ENCODE measurements at places on chromosomes 3 and 15.

DNA sequence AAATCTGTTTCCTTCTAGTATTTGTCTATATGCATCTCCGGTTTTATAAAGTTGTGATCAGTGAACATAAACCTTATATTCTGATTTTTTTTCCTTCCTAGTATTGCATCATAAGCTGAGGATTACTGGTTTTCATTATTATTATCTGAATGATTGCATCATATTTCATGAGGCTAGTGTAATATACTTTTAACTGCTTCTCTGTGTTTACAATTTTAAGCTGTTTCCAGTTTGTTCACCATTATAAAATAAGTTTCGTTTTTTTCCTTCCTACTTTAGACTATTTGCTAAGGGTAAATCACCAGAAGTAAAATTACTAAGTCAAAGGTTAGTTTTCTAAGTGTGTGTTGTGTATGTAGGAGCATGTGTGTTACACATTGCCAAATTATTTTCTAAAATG lies 20.2 kb downstream of the SEMA6D start:
- DNase-seq = no peak

DNA sequence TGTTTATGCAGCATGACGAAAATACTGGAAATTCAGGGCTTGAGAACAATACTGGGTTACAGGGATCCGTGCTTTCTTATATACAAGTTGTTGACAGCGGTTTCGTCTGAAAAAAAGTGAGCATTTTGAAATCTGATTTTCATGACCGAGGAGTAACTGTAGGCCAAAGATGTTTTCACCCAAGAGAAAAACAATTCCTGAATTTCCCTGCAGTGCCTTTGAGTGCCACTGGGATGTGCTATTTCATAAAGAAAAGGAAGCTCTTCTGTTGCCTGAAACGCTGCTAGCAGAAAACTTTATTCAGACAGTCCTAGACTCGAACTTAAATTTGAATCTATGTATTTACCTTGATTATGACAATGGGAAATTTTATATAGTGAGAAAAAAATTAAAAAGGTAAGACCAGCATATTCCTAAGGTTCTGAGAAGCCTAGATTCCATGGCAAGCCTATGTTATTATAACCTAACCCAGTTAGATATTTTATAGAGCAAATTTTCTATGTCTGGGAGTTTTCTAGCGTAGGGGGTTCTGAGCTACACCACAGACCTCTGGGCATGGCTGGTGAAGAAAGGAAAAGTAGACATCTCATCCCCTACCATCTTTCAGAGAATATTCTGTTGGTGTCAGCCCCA lies 30.2 kb downstream of the KCNAB1 start:
- peak; percentile 79 for DNase-seq

DNA sequence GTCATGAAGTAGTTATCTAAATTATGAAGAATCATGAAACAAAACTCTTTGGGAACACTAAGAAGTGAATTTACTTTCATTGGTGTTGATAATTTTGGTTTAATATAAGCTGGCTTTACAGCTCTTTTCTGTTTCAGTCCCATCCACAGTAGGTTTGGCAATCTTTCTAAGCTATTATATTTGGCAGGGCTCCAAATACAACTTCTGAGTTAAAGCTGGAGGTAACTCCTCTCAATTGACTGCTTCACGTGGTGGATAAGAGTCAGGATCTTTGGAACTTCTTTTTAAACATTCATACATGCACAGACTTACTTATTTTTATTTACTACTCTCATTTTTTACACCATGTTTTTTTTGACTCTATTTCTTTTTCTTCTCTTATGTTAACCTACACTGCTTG lies 106.5 kb upstream of the EPHA3 start:
- no peak for DNase-seq

- DNase-seq = no peak
These were observed 16.0 kb downstream of the NKIRAS1 start for GRCh38 chr3:23900744-23901143.

DNA sequence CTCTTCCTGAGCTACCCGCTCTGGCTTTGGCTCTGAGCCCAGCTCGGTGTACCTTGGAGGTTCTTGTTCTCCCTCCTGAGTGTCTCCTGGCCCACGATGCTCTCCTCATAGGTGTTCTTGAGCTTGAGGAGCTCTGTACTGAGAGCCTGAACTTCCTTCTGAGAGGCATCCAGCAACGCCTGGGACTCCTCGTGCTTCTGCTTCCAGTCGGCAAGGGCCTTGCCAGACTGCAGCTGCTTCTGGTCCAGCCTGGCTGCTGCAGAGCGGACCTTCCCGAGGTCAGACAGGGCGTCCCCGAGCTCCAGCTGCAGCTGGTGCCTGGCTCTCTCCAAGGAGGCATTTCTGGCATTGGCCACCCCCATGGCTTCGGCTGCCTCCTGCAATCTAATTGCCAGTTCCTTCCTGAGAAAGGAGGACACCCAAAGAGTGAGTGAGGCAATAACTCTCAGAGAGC lies 99.8 kb downstream of the MYH15 start:
- DNase-seq = no peak

DNA sequence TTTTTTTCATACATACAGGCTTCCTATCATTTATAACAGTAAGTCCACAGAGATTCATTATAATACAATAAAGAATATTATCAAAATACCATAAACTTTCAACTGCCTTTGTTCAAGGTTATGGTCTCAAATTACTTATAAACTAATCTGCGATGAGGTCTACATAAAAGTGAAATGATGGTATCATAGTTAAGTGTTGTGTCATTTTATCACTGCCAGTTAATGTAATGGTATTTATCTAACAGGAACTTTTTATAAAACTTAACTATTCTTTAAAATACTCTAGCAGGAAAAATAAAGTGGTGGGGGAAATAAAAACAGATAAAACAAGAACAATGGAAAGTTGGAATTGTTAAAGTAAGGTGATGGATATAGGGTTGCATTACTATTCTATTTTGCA lies 153.1 kb downstream of the OSBPL10 start:
- no peak for DNase-seq

GRCh38 chr3:119652306-119653033 lies 7.9 kb downstream of the POPDC2 start:
- DNase-seq = no peak

DNA sequence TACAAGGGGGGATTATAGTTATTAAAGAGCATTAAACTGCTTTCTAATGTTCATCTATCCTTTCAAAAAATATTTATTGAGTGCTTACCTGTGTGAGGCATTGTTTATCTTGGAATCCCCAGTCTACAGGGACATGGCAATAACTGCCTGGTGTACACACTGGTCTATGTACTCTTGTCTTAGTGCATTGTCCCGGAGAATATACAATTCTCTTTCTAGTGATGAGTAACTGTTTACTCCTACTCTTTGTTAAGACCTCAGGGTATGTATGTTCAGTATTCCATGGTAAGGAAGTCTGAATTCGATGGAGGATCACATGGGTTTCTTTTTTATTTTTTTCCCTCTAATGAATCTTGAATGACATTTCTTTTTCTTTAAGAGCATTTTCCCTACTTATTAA lies 772.4 kb upstream of the NR2F2 start:
- no peak for DNase-seq

GRCh38 chr3:174659511-174659910 lies 199.6 kb upstream of the NAALADL2 start:
- DNase-seq = no peak

- DNase-seq = no peak
These were observed 145.1 kb downstream of the MAGI1 start for GRCh38 chr3:65893631-65894030.

DNA sequence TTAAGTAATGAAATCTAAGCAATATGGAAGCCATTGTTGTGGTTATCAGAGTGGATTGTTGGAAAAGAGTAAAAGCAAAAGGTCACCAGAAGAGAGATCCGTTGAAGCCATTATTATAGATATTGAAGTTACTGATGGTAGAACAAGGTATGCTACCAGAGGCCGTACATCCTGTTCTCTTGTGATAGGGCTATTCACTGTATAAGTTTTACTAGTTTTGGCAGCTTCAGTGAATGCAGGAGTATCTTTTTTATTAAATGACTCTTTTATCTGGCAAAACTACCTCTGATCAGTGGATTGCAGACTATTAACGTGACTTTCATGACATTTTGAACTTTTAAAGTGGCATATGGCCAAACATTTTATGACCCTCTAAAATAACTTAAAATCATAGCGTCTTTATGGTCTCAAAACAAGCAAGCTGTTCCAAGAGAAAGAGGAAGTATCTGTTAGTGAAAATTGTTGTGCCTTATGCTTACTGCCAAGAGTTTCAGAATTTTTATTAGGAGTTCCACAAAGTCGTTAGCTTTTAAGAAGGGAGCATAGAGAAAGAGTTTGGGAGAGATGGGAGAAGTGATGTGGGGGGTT lies 102.9 kb downstream of the LRRC49 start:
- DNase-seq = no peak

GRCh38 chr3:182331341-182331740 lies 462.0 kb upstream of the ATP11B start:
- DNase-seq = no peak

DNA sequence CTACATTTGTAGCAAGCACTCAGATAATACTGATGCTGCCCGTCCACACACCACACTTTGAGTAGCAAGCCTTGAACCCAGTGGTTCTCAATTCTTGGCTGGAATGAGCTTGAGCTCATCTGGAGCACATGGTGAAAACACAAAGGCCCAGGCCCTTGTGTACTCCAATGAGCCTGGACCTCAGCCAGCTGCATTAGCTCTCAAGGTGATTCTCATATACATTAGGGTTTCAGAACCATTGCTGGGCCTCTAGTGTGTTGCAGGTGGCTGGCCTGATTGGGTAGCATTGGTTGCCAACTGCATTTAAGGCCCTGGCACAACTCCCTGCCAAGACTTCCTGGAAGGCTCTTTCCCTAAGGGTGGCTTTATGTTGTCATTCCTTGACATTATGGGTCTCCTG lies 23.4 kb upstream of the ZFAND6 start:
- peak; percentile 55 for DNase-seq

DNA sequence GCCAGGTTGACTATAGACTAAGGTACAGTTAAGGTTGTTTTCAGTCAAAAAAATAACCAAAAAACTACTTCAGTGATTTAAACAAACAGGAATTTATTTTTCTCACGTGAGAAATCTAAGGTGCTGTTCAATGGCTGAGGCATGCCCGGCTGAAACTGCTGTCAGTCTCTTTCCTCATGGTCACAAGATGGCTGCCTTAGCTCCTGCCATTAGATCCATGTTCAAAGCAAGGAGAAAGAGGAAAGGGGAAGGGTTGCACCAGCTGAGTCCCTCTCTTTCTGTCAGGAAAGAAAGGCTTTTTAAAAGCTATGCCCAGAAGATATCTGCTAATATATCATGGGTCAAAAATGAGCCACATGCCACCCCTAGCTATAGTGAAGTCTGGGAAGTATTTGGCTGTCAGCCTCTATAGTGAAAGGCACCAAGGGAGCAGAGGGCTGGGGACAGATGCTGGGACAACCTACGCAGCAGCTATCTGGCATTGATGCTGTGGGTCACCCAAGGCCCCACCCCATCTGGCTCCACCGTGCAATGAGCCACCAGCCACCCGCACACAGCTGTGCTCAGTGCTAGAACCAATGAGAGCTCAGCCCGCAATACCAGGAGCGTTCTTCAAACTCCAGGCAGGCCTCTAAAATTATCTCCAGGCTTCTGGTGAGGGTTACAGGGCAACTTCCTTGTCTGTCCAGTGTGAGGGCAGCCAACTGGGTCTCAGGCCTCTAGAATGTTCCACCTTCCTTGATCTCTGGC lies 64.7 kb upstream of the GATA2 start:
- DNase-seq = no peak

- no peak for DNase-seq
These were observed 121.9 kb downstream of the ATP10A start for GRCh38 chr15:25741256-25741580.

- no peak for DNase-seq
These were observed 122.3 kb downstream of the CTNNB1 start for GRCh38 chr3:41321642-41321980.

- no peak for DNase-seq
These were observed 84.3 kb downstream of the ARPP21 start for GRCh38 chr3:35723480-35724097.

DNA sequence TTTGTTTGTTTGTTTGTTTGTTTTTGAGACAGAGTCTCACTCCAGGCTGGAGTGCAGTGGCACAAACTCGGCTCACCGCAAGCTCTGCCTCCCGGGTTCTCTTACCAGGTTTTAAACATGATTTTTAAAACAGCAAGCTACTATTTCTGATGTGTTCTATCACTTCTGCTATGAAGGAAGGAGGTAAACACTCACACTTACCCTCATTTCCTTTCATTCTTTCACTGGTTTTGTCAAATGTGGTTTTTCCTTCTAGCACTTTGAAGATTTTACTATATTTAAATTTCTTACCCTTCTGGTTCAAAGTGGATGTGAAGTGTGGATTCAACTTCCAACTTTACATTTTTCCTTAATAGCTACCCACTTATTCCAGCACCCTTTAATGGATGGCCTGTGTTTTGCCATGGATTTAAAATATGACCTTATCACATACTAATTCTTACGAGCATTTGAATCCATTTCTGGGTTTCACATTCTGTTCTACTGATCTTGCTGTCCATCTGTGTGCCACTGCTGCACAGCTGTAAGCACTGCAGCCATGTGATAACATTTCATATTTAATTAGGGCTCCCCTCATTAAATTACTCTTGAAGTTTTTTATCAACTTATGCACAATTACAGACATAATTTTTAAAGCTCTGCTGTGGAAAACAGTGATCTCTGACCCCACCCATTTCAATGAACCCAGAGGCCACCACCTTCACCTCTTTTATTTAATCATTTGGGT lies 42.3 kb downstream of the TXNRD3 start:
- no peak for DNase-seq

DNA sequence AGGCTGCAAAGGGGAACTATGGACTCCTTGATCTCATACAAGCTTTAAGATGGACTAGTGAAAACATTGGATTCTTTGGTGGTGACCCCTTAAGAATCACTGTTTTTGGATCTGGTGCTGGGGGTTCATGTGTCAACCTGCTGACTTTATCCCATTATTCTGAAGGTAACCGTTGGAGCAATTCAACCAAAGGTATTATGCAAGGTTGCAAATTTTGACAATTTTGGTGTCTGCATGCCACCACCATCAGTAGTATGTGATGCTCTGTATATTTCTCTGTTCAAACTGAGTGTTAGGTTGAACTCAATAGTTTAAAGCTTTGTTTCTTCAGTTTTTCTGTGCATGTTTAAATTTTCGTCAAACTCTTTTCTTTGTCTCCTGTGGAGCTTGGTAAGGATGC lies 583.8 kb upstream of the NAALADL2 start:
- no peak for DNase-seq

- no peak for DNase-seq
These were observed 2.9 kb upstream of the RASGRF1 start for GRCh38 chr15:79093352-79093935.

- DNase-seq = no peak
These were observed 2.1 kb upstream of the AMOTL2 start for GRCh38 chr3:134376385-134376765.

- no peak for DNase-seq
These were observed 147.9 kb upstream of the ATP2B2 start for GRCh38 chr3:10653241-10653640.

DNA sequence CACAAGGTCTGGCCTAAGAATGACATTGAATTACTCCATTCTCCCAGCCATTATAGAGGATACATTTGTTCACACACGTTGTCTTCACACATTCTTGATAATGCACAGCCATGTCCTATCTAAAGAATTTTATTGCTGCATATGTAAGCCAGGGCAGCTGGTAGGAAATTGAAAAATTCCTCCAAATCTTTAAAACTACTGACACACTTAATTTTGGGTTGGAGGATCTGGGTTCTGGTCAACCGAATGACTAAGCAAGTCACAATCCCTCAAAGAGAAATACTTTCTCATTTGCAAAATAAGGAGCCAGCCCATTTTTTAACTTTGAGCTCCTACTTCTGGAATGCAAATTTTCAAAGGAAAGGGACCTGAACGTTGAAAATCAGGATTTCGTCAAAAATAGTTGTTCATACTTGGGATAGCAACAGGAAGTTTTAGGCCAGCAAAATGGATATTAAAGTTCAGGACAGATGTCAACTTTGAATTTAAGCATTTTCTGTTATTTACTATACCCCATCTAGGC lies 638.3 kb downstream of the NTRK3 start:
- DNase-seq = no peak

Data from MM.1S (cell line).